ENCODE measurements at places on chromosomes 3 and 15. TPM values are rescaled to one million over a fixed set of nuclear protein-coding genes. Genes with fewer than 3 reads are reported as not detected.

- DNase-seq: no peak
These were observed 18.8 kb downstream of the ATG7 start for GRCh38 chr3:11290743-11291680.

- DNase-seq: no peak
These were observed 26.8 kb downstream of the SERPINI1 start for GRCh38 chr3:167762296-167762695.

DNA sequence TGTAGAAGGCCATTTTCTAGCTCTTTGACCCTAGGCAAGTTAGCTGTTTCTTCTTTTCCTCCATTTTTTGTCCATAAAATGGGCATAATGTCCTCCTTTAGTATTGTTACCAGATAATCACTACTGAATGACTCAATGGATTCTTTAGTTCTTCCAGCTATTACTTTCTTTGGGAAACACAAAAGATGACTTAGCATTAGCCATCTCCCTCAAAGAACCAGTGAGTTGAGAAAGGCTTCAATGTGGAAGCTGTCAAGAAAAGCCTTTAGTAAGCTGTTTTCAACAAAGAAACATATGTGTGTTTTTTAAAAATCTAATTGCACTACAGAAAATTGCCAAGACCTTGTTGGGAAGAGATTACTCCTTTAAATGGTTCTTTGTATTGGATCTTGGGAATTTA lies 135.7 kb downstream of the SLC9A9 start:
- no peak for DNase-seq

GRCh38 chr3:126056681-126057500 lies 27.0 kb downstream of the SLC41A3 start:
- no peak for DNase-seq

GRCh38 chr15:101017093-101017754 lies 98.1 kb downstream of the LRRK1 start:
- no peak for DNase-seq

DNA sequence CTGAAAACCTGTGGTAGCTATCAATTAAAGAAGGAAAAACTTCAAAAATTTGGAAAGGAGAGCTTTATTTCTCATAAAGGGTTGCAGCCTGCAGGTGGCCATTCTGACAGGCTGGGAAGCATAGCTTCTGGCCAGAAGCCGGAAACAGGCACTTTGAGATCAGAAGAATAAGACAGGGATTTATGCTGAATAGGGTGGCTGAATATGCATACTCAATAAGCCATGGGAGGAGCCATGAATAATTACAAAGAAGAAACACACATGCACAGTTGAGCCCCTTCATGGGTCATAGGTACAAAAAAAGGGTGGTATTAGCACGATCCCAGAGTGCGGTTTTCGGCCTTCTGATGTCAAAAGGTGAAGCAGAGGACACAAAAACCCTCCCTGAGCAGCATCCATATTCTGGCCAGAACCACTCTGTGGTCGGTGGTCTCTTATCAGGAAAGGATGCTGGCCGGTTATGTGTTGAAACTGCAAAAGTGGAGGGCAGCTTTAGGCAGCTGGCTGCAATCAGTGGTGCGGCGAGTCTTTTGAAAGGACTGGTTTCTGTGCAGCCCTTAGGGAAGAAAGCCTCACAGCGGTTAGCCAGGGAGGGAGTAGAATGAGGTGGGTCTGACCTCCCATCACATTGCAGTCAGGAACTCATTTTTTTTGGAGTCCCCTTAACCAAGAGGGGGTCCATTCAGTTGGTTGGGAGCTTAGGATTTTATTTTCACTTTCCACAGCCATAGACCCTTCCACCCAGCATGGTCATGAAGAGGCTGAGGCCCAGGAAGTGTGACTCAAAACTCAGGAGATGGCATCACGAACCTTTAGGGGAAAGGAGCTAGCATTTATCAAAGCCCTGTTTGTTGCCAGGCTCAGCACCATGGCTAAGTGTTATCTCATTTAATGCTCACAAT lies 34.7 kb upstream of the CCDC174 start:
- no peak for DNase-seq

The WNT5A gene
- 59.0 TPM for total RNA-seq

The DAG1 gene
- 118 TPM for total RNA-seq

The CD200 gene
- 25.7 TPM for total RNA-seq

The ANAPC13 gene
- 63.0 TPM for total RNA-seq

Data from mesothelial cell of epicardium (in vitro differentiated cells).